ENCODE measurements at places on chromosomes 3 and 15.

DNA sequence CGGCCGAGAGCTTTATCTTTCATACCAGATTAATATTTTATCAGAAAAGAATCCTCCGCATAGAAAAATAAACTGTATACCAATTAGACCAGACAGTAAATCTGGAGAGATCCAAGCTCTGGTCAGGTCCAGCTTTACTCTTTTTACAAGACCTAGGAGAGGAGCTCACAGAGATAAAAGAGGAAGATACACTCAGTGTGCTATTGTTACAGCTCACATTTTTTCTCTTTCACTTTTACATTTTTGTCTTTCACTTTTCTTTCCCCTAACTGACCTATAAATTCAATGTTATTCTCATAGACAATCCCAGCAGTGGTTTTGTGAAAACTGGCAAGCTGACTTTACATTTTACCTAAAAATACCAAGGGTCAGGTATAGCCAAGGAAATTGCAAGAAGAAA is 55.8 kb downstream of the GUCA1C start:
- no peak for DNase-seq

DNA sequence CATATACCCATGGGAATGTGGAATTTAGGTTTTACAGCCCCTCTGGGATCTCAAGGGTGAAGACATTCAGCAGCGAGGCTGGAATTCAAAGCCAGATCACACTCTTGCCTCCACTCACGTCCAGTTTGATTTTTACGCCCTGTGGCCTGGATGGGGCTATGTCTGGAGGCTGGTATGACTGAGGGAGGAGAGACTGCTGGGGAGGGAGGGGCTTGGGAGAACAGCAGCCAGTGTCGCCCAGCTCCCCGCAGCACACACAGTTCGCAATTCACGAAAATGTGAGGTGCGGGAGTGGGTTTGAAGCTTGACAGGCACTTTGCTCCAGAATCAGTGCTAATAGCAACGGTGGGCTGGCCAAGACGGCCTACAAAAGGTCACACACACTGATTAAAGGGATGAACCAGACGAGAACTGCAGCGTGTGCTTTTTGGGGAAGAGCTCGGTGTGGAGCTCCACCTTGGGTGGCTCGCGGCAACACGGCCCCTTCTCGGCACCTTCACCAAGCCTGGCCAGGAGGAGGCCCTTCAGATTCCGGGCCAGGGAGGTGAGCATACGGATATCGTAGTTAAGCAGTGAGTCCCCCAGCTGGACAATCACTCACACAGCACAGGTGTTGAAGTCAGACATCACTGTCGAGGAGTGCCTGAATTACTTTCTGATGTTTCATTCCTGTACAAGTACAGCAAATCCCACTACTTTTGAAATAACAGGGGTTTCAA is 16.4 kb downstream of the EHD4 start:
- DNase-seq = peak; percentile 28

DNA sequence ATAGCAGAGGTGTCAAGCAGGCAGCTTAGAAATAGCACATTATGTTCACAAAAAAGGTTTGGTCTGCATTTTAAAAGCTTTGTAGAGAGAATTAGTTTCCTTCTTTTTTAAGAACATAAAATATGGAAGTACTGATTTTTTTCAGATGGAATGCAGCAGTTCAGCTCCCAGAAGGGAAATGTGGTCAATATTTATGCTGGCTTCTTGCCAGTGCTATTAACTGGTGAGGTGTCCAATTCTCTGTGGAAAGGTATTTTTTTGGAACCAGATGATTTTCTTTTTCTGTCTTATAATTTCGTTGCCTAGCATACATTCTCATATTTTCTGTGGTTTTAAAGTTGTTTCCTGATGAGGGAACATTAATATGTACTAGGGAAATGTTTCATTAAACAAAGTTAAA is 211.4 kb upstream of the ZNF385D start:
- no peak for DNase-seq

DNA sequence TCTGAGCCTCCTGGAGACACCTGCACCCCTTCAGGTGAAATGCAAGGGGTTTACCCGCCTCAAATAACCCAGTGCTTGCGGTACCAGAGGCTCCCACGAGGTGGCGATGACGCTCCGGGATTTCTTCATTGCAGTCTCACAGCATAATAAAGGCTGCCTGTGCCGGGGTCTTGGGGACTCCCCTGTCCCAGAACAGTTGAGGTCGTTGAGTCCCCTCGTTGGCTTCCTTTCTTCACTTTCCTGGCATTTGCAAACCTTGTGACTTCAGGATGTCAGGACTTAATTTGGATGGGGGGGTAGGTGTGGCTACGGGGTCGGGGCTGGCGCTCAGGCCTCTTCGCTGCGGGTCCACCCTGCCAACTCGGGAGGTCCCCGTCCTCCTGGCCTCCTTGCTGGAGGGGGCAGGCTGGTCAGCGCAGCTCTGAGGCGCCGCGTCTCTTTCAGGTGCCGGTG is 1.3 kb downstream of the GNAT1 start:
- DNase-seq = peak; percentile 77

- no peak for DNase-seq
Observed at GRCh38 chr3:74426571-74426970, 187.9 kb downstream of the CNTN3 start.

DNA sequence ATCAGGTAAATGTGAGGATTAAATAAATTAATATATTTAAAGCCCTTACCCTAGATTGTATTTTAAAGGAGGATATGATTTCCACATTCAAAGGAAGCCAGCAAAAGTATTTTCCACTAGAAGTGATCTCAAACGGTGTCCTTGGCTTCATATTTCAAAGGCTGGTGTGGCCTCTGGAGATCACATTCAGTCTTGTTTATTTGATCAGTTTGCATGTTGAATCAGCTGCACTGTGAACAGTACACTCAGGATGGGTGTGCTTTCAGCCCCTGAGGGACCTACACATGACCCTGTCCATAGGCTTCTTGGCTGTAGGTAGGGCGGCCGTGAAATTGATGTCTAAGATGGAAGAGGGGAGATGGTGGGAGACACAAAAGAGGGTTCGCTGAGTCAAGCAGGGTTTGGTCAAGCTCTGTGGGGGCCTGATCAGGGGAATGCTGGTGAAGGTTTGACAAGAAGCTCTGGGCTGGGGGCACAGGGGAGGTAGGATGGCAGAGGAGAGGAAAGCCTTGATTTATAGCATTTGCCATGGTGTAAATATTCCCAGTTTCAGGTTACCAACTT is 21.9 kb downstream of the CYP8B1 start:
- no peak for DNase-seq

GRCh38 chr3:46440531-46441294 is 24.0 kb downstream of the LTF start:
- DNase-seq = no peak

GRCh38 chr15:93948726-93949125 is 282.6 kb upstream of the MCTP2 start:
- DNase-seq = no peak

All from cerebellar cortex (tissue), 1 donor.